ENCODE measurements at places on chromosomes 7 and 10. TPM values are rescaled to one million over a fixed set of nuclear protein-coding genes. Genes with fewer than 3 reads are reported as not detected.

The NPSR1 gene
- not detected for total RNA-seq

The SCIN gene
- 1.0 TPM for total RNA-seq

DNA sequence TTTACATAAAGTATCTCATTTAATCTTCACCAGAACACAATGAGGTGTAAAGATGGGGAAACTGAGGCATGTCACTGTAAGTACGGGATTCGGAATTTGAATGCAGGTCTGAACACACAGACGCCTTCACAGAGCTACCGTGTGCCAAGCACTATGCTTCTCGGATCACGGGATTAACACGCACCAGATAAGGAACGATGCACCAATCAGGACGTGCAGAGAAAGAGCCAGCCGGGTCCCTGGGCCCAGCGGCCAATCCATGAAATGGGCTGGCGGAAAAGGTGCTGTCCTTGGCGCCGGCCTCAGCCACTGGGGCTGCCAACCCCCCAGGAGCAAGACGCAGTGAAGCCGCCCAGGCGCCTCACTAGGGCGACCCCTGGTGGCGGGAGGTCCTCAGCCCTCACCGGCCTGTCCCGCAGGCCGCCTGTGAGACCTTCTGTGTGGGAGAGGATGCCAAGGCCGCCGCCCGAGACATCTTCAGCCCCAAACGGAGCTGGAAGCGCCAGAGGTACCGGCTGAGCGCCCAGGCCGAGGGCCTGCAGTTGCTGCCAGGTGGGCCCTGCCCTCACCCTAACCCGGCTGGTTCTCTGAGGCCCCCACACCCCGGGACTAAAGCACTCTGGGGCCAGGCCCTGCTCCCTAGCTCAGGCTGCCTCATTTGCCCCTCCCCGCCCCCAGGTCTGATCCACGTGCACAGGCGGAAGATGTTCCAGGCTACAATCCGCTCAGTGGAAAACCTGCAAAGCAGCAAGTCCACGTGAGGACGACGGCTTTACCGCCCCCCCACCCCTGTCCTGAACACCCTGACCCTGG, 15.6 kb downstream of the ATG9B start:
- no peaks in the 10 kb centered on the region for H3K27me3 ChIP-seq
- peak; percentile 89 for DNase-seq
- H3K36me3 ChIP-seq = no peaks in the 10 kb centered on the region
- peaks cover 48% of the 10 kb centered on the region for H3K4me1 ChIP-seq
- peak overlapping the region; percentile 90 for H3K27ac ChIP-seq

The TMEM196 gene
- total RNA-seq = not detected

DNA sequence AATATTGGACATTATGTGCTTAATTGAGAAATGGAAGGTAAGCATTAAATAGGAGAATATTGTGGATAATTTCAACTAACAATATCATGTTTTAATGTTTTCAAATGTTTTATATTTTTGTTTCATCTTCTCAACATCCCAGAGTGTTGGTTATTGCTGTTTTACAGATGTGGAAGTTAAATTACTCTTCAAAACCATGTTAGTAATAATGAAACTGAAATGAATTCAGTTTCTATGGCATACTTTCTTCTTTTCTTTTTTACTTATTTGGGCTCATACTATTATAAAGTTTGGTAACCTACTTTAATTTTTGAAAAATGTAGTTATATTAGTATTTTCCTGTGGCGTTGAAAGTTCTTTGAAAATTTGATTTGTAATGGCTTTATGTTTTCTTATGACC, 4.2 kb downstream of the GLRX3 start:
- H3K4me1 ChIP-seq = peaks cover 55% of the 10 kb centered on the region
- H3K4me3 ChIP-seq = no peak overlapping the region
- H3K27ac ChIP-seq = peak overlapping the region; percentile 24
- no peak for DNase-seq
- peaks cover 32% of the 10 kb centered on the region for H3K36me3 ChIP-seq

- H3K27ac ChIP-seq = no peak overlapping the region
- peaks cover 7% of the 10 kb centered on the region for H3K27me3 ChIP-seq
- no peak overlapping the region for H3K4me3 ChIP-seq
- no peaks in the 10 kb centered on the region for H3K4me1 ChIP-seq
Observed at GRCh38 chr7:66013938-66014337, 31.9 kb upstream of the GUSB start.

- DNase-seq = no peak
- H3K4me3 ChIP-seq = no peak overlapping the region
- peaks cover 6% of the 10 kb centered on the region for H3K4me1 ChIP-seq
- H3K36me3 ChIP-seq = no peaks in the 10 kb centered on the region
- H3K27me3 ChIP-seq = no peaks in the 10 kb centered on the region
- H3K27ac ChIP-seq = no peak overlapping the region
Observed at GRCh38 chr7:63117-63480, 129.3 kb upstream of the FAM20C start.

The SUGCT gene
- total RNA-seq = 0.21 TPM

GRCh38 chr7:67821116-67821515, 824.5 kb downstream of the TYW1 start:
- no peaks in the 10 kb centered on the region for H3K36me3 ChIP-seq
- DNase-seq = no peak
- no peak overlapping the region for H3K4me3 ChIP-seq
- H3K27ac ChIP-seq = no peak overlapping the region
- H3K4me1 ChIP-seq = no peaks in the 10 kb centered on the region
- no peaks in the 10 kb centered on the region for H3K27me3 ChIP-seq

DNA sequence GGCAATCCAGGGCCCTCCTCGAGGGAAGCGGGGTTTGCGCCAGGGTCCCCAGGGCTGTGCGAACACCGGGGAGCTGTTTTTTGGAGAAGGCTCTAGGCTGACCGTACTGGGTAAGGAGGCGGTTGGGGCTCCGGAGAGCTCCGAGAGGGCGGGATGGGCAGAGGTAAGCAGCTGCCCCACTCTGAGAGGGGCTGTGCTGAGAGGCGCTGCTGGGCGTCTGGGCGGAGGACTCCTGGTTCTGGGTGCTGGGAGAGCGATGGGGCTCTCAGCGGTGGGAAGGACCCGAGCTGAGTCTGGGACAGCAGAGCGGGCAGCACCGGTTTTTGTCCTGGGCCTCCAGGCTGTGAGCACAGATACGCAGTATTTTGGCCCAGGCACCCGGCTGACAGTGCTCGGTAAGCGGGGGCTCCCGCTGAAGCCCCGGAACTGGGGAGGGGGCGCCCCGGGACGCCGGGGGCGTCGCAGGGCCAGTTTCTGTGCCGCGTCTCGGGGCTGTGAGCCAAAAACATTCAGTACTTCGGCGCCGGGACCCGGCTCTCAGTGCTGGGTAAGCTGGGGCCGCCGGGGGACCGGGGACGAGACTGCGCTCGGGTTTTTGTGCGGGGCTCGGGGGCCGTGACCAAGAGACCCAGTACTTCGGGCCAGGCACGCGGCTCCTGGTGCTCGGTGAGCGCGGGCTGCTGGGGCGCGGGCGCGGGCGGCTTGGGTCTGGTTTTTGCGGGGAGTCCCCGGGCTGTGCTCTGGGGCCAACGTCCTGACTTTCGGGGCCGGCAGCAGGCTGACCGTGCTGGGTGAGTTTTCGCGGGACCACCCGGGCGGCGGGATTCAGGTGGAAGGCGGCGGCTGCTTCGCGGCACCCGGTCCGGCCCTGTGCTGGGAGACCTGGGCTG, 26.0 kb downstream of the PRSS2 start:
- peak overlapping the region; percentile 92 for H3K27ac ChIP-seq
- H3K4me1 ChIP-seq = peaks cover 70% of the 10 kb centered on the region
- peak overlapping the region; percentile 100 for H3K4me3 ChIP-seq

The COL26A1 gene
- not detected for total RNA-seq

The FXYD4 gene
- not detected for total RNA-seq

DNA sequence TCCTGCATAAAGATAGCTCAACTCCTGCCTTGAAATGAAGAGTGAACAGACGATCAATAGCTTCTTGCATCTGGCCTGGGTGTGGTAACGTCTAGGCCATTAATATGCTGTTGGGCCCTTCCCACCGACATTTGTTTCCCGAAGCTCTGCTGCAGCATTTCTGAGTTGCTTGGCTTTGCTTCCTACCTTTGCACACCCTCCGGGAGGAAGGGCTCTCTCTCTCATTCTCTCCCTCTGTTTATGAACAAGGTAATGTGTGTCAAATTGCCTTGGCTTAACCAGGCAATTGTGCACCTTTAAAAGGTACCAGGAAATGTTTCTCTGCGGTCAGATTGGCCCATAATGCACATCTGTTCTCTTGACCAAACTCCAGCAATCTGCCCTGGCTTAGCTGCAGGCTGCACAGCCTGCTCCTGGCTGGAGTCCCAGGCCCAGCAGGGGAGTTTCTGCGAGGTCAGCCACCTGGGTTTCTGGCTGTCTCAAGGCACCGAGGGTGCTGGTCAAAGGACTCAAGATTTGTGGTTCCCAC, 223.7 kb downstream of the SNX10 start:
- H3K27ac ChIP-seq = no peak overlapping the region
- DNase-seq = no peak
- H3K27me3 ChIP-seq = peaks cover 20% of the 10 kb centered on the region
- no peak overlapping the region for H3K4me3 ChIP-seq

- peaks cover 36% of the 10 kb centered on the region for H3K27me3 ChIP-seq
- no peak overlapping the region for H3K4me3 ChIP-seq
- H3K27ac ChIP-seq = no peak overlapping the region
- H3K4me1 ChIP-seq = no peaks in the 10 kb centered on the region
Observed at GRCh38 chr10:70032667-70033289, 19.9 kb upstream of the MACROH2A2 start.

The GIMAP1 gene
- total RNA-seq = 6.8 TPM
